ENCODE measurements at places on chromosomes 2 and 18.

DNA sequence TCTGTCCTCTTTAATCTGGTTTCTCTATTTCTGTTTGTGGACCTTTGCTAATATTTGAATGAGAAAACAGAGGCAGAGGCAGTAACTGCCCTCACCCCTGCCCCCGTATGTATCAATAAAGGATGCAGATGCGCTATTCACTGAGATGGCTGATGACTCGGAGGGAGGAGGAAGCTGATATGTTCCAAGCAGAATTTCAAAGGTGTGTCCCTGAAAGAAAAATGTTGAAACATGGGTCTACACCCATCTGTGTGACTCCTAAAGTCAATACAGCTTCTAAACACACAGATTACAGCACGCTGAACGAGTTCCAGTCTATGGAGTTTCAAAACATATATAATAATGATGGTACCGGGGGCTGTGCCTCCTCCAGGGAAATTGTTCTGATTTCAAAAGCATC, 38.8 kb downstream of the EPHA4 start:
- DNase-seq: no peak

- DNase-seq: no peak
Measured at GRCh38 chr2:25388491-25388890, 46.8 kb upstream of the DNMT3A start.

DNA sequence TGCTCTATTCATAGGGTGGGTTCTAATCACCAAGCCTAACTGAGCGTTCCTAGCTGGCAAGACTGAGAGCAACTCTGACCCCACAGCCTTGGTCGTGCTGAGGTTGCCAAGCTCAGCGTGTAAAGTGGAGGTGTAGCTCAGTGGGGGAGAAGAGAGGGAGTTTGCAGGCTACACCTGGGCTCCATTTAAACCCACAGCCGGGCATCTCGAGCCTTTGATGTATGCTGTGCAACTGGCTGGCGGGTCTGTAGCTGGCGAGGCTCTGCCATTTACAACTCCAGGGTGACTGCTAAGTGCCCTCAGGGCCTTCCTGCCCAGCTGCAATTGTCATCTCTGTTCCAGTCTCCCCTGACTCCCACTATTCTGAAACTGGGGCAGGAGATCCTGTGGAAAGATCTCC, 20.0 kb upstream of the CHRNA1 start:
- no peak for DNase-seq

- peak; percentile 52 for DNase-seq
Measured at GRCh38 chr2:234245945-234246344, 195.4 kb downstream of the SPP2 start.

- no peak for DNase-seq
Measured at GRCh38 chr2:56118474-56118873, 65.3 kb upstream of the CCDC85A start.

GRCh38 chr2:113206251-113206650, 32.5 kb downstream of the PSD4 start:
- no peak for DNase-seq

DNA sequence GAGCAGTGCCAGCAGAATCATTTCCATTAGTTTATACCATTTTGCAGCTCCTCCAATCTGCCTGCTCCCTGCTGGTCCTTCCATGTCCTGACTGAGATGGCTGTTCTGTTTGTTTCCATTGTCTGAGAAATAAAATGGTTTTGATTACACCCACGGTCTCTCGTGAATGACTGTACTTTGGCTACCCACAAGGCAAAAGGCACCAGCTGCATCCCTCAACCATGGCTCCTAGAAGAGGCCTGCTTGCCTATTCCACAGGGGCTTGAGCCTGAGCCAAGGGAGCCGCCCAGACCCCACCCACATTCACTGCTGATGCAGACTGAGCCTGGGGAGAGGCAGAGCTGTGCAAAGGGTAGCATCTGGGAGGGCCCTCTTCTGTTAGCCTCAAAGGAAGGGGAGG, 31.2 kb downstream of the MARCHF4 start:
- peak; percentile 60 for DNase-seq

- peak; percentile 38 for DNase-seq
Measured at GRCh38 chr2:169221745-169222369, 140.5 kb downstream of the LRP2 start.

DNA sequence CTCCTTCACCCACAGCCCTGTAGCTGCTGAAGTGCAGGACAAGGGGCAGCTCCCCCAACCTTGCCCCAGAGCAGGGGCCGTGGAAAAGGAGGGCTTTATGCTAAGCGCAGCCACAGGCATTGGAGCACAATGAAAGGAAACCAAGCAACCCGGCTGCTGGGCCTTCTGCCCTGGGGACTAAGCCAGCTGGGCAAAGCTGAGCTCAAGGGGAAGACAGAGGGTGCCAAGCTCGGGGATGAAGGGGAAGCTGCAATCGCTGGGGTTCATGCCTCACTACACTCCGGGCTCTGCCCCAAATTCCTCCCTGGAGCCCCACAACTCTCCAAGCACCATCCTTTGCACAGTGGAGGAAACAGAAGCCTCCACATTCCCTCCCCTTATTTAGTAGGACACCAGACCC, 12.4 kb downstream of the SFXN5 start:
- DNase-seq: no peak

- peak; percentile 77 for DNase-seq
Measured at GRCh38 chr2:226798422-226799210, 1.0 kb downstream of the IRS1 start.

DNA sequence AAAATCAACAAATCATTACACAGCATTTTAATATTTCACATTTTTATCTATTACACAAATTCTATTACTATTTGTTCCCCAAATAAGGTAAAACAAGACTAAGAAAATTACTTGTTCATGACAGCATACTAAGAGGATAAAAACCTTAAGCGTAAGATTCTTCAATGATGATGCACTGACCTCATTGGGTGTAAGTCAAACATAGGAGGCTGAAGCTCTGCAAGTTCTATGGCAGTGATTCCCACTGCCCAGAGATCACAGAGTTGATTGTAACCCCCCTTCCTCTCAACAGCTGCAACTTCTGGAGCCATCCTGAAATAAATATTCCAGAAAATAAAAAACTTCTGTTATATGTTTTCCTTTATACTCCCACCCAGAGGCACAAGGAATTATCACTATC, 82.2 kb upstream of the CDKL4 start:
- DNase-seq: no peak

- peak; percentile 91 for DNase-seq
Measured at GRCh38 chr2:219155054-219155644, 5.5 kb downstream of the NHEJ1 start.

DNA sequence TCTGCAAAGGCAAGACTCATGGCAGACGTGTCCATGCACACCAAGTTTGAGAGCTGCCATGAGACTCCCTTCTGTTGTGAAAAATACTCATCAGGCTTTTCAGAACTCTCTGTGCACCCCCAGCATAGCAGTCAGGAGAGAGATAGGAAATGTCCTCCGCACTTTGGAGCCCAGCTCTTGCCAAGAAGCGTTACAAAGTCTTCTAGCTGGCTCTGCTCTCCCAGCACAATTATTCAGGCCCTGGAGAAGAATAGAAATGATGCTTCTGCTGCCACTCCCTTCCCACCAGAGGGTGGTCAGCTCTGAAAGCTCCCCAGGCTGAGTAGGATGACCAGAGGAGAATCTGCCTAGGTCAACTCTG, 594.4 kb upstream of the ID2 start:
- no peak for DNase-seq

- DNase-seq: no peak
Measured at GRCh38 chr18:31098878-31099277, 3.3 kb downstream of the DSC2 start.

GRCh38 chr18:12934454-12935071, 13.2 kb upstream of the SEH1L start:
- peak; percentile 86 for DNase-seq

DNA sequence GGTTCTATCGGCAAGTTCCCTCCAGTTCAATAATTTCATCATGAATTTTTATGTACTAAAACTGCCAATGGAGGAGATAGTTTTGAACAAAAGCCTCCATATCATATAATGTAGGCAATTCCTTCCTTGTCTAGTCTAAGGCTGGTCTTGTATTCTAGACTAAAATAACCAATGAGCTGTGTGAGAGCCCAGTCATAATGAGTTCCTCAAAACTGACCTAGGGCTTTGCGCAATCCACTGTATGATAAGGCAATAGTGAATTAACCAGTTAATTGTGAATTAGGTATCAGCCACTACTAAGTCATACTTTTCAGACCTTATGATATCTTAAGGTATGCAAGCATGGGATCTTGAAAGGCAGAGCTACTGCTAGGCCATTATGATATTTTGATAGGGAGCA, 7.6 kb upstream of the UXS1 start:
- DNase-seq: no peak

- no peak for DNase-seq
Measured at GRCh38 chr2:161206471-161207032, 46.3 kb downstream of the TANK start.

DNA sequence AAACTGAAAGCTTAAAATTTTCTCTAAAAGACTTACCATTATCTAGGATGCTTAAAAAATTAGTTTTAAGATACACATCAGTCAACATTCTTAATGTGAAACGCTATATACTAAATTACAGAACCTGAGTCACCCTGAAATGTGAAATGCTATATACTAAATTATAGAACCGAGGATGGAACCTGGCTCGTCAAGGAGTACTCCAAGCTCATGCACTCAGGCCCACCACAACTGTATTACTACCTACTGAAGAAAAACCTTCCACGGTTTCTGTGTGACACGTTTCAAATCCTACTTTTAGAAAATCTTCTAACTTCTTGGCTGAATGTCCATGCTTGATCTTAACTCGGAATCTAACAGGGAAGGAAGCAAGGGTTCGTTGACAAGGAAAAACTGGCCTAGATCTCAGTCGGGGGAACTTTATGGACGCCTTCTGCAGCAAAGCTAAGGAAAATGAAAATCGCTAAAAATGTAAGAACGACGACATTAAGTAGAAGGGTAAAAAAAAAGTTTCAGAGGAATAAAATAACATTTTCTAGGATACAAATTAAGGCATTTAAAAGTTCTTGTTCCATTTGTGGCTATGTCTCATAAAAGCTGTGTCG, 1.4 kb downstream of the PRKD3 start:
- no peak for DNase-seq

DNA sequence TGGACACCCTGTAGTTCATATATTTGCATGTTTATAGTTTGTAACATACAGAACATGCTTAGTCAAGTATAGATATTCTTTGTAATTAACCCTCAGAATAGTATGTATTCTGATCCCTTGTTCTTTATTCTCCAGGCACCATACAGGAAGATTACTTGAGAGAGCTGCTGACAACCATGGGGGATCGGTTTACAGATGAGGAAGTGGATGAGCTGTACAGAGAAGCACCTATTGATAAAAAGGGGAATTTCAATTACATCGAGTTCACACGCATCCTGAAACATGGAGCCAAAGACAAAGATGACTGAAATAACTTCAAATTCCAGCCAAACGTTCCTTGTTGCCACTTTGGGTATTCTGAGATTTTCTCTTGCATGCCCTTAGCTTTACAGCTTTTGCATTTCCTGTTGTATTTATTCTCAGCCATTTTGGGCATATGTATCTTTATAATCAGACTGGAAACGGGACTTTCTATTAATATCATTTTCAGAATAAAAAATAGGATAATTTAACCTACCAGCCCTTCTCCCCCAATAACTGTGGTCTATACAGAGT, 6.2 kb upstream of the MYL12B start:
- DNase-seq: no peak

- no peak for DNase-seq
Measured at GRCh38 chr2:212448698-212449097, 89.9 kb downstream of the ERBB4 start.

GRCh38 chr2:9613291-9613690, 17.5 kb downstream of the YWHAQ start:
- DNase-seq: no peak

DNA sequence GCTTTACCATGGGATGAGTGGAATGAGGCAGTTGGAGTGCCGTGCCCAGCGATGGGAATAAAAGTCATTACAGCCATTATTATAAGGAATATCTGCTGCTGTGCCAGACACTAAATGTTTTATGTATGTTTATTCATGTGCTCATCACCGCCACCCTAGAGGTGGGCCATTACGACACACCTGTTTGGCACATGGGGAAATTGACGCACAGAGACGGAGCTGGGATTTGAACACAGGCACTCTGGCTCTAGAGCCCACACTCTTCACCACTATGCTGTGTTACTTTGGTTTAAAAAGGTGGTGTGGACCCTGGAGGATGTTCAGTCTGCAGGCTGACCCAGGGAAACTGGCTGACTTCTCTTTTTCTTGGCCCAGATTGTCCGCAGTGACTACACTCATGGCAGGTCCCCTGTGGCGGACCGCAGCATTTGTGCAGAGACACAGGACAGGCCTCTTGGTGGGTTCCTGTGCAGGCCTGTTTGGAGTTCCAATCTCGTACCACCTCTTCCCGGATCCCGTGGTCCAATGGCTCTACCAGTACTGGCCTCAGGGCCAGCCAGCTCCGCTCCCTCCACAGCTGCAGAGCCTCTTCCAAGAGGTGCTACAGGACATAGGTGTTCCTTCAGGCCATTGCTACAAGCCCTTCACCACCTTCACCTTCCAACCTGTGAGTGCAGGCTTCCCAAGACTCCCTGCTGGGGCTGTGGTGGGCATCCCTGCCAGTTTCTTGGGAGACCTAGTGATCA, 1.6 kb downstream of the TMEM177 start:
- no peak for DNase-seq

DNA sequence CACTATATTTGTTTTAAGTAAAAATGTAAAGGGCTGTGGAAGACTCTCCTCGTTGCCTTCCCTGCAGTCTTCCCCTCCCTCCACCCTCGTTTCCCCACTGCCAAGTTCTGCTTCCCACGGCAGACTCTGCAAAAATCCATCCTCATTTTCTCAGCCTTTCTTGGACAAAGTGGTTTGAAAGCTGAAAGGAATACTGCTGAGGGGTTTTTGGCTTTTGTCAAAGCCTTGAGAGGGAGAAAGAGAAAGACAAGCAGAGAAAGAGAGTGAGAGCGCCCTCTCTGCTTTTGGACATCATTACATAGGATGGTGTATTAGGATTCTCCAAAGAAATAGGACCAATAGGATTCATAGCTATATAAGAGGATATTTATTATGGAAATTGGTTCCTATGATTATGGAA, 455.9 kb upstream of the SOX11 start:
- DNase-seq: no peak

DNA sequence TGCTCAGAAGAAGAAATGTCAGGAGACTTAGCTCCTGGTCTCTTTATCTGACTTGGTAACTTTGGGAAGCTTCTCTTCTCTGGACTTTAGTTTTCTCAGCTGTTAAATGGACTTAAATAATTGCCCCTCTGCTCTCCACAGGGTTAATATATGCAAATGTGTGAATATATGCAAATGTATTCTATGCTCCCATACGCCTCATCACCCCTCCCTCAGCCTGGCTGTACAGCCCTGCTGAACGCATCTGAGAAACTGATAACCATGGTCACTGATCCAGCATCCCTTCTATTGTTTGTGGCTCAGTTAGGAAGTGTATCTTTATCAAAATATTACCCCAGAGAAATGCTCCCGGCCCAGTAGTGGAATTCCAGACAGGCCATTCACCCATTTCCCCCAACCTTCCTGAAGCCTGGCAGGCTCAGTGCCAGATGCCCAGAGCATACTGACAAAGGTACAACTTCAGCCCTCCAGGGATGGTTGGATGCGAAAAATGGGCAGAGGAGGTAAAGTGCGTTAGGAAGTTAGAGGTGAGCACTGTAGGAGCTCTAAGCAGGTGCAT, 103.4 kb downstream of the DYSF start:
- DNase-seq: no peak

GRCh38 chr2:237866101-237866621, 6.7 kb downstream of the RAMP1 start:
- DNase-seq: no peak

- peak; percentile 55 for DNase-seq
Measured at GRCh38 chr2:188776634-188777033, 197.5 kb upstream of the COL3A1 start.

GRCh38 chr2:146108993-146109392, 1589.1 kb upstream of the ZEB2 start:
- no peak for DNase-seq

- DNase-seq: no peak
Measured at GRCh38 chr2:88659538-88659915, 31.9 kb upstream of the RPIA start.

Measured in A673 (cell line).